GOT3 (cell line): ENCODE measurements at places on chromosomes 7 and 10.
A peak's percentile ranks its signal among the peaks of the same experiment; 100 is the strongest.

DNA sequence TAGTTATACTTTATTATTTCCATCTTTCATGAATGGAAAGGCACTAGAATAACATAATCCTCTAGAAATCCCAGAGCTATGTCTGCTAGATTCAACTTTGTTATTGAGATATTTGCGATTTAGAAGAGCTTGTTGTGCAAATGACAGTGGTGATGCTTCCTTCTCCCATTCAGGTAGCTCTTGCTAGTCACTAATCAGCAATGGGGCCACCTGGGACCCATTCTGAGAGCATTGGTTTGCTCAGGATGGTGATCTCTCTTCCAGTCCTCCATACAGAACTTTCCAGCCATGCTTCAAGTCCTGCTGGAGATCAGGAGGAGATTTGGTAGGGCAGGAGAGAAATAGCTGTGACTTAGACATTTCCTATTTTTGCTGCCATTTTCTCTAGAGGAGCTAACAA, 65.8 kb upstream of the WNT16 start:
- DNase-seq, result no peak

- no peak for DNase-seq
These were observed 64.1 kb downstream of the MICU1 start for GRCh38 chr10:72561745-72562166.

- no peak for DNase-seq
These were observed 423.2 kb downstream of the IPMK start for GRCh38 chr10:57844387-57844998.

GRCh38 chr7:74202841-74203556, 6.8 kb upstream of the LAT2 start:
- DNase-seq, result no peak

GRCh38 chr10:79246209-79246581, 101.1 kb upstream of the PPIF start:
- peak; percentile 13 for DNase-seq

GRCh38 chr7:44754802-44755697, 6.4 kb downstream of the ZMIZ2 start:
- no peak for DNase-seq

DNA sequence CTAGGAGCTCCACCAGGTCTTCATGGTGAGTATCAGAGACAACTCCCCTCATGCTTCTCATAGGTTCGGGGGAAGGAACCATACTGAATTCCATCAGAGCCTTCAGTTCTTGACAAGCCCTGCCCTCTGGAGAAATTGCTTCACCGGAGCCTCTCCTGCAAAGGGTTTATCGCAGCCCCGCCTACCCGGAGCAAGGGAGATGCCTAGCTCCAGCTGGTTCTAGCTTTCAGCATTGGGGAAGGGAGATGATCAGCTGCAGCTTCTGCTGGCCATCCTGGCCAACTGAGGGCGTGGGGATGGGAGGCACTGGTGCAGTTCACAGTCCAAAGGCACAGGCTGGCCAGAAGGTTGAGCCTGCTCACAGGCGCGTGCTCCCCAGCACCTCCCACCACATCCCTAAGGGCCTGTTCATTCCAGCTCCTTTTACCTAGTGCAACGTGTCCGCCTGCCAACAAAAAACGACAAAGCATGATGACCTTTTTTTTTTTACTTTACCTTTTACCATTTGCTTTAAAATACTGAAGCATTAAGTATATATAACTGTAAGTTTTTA, 31.2 kb downstream of the LANCL2 start:
- DNase-seq, result no peak

- no peak for DNase-seq
These were observed 141.6 kb downstream of the GPR85 start for GRCh38 chr7:112945046-112945445.
